Upper lobe of right lung (tissue), 1 donor: ENCODE measurements at places on chromosomes 13 and 19.

DNA sequence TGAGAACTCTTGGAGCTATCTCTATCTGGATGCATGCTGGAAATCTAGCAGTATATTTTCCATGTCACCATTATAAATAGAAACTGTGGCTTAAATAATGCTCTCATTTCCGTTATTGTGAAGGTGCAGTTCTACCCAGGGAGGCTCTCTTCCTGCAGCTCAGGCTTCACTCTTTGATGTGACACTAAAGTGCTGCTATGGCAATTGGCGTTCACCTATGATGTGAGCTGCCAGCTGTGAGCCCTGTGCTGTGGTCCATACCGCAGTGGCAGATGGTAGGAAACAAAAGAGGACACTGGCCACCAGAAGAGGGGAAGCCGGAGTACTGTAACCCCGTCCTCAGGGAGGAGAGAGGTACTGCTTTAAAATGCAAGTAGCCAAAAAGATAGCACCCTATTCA lies 40.6 kb upstream of the ZNF681 start:
- no peaks in the 10 kb centered on the region for H3K36me3 ChIP-seq
- H3K27ac ChIP-seq: no peak overlapping the region
- no peaks in the 10 kb centered on the region for H3K27me3 ChIP-seq

DNA sequence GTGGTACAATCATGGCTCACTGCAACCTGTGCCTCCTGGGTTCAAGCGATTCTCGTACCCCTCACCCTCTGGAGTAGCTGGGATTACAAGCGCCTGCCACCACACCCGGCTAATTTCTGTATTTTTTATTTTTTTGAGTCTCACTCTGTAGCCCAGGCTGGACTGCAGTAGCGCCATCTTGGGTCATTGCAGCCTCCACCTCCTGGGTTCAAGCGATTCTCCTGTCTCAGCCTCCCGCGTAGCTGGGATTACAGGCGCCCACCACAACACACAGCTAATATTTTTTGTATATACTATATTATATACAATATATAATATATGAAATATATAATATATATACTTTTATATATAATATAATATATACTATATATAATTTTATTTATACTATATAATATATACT lies 52.5 kb downstream of the COLGALT1 start:
- H3K27ac ChIP-seq: no peak overlapping the region
- peaks cover 12% of the 10 kb centered on the region for H3K4me1 ChIP-seq
- H3K4me3 ChIP-seq: no peak overlapping the region
- no peaks in the 10 kb centered on the region for H3K36me3 ChIP-seq
- no peak for DNase-seq
- no peaks in the 10 kb centered on the region for H3K27me3 ChIP-seq

DNA sequence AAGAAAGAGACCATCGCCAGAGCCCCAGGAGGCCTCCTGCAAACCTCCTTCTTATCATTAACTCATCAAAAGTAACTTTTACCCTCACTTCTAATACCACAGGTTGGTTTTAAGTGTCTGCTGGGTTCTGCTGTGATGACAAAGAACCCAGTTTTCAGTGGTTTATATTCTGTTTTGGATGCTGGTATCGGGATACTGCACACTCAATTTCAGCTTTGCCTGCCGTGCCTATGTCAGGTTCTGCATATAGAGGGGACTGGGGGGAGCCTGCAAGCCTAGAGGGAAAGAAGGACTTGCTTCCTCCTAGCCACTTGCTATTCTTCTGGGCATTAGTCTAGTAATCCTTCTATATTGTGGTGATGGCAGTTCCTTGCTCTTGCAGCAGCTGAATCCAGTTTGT lies 242.4 kb downstream of the KCNRG start:
- no peaks in the 10 kb centered on the region for H3K27me3 ChIP-seq
- H3K4me3 ChIP-seq: no peak overlapping the region
- H3K4me1 ChIP-seq: no peaks in the 10 kb centered on the region
- no peak overlapping the region for H3K27ac ChIP-seq
- no peak for DNase-seq

- no peaks in the 10 kb centered on the region for H3K4me1 ChIP-seq
- no peaks in the 10 kb centered on the region for H3K36me3 ChIP-seq
- DNase-seq: no peak
- H3K27me3 ChIP-seq: no peaks in the 10 kb centered on the region
- no peak overlapping the region for H3K4me3 ChIP-seq
These were observed 987.0 kb downstream of the DIAPH3 start for GRCh38 chr13:59176775-59177174.

DNA sequence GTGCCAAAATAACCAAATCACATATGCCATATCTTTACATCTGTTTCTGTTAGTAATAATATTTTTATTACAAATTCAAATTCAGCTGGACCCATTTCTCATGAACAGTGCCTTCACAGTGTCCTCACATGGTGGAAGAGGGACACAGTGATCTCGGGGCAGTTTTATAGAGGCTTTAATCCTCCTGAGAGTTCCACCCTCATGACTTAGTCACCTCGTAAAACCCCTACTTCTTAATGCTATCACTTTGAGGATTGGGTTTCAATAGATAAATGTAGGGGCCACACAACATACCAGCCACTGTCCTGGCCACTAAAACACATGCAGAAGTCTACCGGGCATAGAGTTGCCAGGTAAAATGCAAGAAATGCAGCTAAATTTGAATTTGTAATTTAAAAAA lies 201.5 kb downstream of the MYO16 start:
- no peaks in the 10 kb centered on the region for H3K27me3 ChIP-seq
- H3K36me3 ChIP-seq: no peaks in the 10 kb centered on the region
- H3K27ac ChIP-seq: no peak overlapping the region
- DNase-seq: no peak
- no peak overlapping the region for H3K4me3 ChIP-seq
